ENCODE measurements at places on chromosomes 1 and 21.

GRCh38 chr1:114032271-114033215, 53.3 kb downstream of the OLFML3 start:
- DNase-seq, result no peak

DNA sequence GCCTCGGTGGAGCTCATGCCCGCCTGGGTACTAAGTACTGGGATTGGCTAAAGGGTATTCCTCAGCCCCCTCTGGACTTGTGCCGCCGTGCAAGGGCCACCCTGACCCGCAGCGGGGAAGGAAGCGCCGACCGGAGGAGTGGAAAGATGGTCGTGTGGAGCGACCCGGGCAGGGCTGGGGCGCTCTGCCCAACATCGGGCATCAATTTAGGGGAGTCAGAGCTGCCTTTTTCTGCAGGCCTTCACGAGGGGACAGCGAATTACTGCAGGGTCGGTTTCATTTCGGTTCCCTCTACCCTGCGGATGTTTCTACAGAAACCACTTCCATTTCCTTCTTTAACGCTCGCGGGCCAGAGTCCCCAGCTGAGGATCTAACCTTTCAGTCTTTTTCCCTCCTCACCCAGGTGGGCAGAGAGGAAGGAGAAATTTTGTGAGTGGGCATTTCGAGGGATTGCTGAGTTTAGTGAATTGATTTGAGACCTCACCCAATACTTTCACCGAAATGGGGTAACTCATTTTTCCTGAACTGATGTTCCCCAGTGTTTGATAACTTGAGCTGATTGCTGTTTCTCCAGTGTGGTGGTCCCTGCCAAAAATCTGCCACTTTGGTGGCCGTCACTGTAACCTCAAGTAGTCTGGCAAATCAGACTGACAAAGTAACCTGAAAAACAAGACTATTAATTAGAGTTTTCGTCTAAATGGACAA, 1.1 kb downstream of the TOR1AIP1 start:
- DNase-seq, result peak; percentile 53

DNA sequence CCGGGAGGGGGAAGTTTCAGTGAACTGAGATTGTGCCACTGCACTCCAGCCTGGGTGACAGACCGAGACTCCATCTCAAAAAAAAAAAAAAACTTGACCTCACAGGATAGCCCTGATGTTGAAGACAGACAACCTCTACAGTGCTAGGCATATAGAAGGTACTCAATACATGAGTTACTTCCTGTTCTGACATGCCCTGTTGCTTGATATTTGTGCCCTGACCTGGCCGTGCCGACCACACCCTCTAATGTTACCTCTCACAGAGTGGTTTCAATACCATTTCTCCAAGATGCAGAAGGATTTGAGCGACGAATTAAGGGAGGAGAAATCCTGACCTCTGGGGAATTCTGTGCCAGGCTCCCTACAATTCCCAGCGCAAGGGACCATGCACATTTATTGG, 5.2 kb downstream of the PTAFR start:
- DNase-seq, result no peak

- DNase-seq, result no peak
Measured at GRCh38 chr21:35156293-35157278, 107.5 kb upstream of the RUNX1 start.

- no peak for DNase-seq
Measured at GRCh38 chr1:35143737-35144508, 49.0 kb downstream of the SFPQ start.

- peak; percentile 73 for DNase-seq
Measured at GRCh38 chr21:38352536-38353219, 95.9 kb downstream of the KCNJ15 start.

DNA sequence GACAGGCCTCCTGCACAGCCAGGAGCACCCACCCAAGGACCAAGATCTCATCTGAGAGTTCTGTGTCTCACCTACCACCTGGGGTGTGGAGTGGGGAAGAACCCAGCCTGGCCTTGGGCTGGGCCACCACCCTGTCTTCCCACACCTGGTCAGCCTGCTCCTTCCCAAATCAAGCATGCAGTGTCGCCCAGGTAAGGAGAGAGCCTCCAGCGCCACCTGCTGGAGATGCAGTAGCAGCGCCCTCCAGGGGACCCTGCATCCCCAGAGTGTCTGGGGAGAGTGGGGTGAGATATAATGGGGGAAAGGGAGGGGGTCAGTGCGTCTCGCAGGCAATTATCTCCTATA, 32.3 kb downstream of the KIAA2013 start:
- peak; percentile 79 for DNase-seq

- DNase-seq, result no peak
Measured at GRCh38 chr1:1128454-1129139, 12.7 kb upstream of the C1orf159 start.

- no peak for DNase-seq
Measured at GRCh38 chr1:100565937-100566699, 28.2 kb downstream of the GPR88 start.

- DNase-seq, result no peak
Measured at GRCh38 chr1:162551969-162552683, 9.4 kb upstream of the UAP1 start.

DNA sequence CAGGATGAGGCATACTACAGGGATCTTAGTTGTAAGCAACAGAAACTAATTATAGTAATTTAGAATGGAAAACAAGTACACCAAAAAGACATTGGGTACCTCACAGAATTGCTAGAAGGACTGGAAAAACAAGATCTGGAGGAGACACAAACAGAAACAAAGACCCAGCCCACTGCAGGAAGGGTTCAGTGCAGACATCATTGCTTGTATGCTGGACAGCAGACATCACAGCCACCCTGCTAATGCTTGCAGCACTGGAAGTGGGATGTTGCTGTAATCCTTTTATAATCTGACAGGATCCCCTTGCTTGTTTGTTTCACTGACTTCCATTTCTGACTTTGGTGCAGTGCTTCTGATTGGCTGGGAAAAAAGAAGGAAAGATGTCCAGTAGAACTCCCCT, 111.4 kb upstream of the ZNF678 start:
- DNase-seq, result no peak

GRCh38 chr1:145788580-145788979, 35.3 kb downstream of the RNF115 start:
- DNase-seq, result no peak

GRCh38 chr1:234943836-234944402, 184.7 kb downstream of the TOMM20 start:
- no peak for DNase-seq

DNA sequence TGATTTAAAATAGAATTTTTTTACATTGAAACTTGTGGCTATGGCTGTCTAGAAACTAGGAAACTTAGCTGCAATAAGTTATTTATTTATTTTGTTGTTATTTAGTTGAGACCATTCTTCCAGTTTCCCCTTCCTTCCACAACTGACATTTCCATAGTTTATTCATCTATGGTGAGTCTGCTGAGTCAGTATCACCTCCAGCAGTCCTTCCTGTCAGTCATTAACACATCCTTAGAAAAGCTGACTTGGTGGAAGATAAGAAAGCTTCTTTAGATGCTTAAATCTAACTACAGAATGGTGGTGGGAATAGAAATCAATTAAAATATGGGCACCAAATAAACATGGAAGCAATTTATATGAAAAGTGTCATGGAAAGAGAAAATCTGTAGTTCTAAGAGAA, 714.0 kb downstream of the RWDD3 start:
- DNase-seq, result no peak

DNA sequence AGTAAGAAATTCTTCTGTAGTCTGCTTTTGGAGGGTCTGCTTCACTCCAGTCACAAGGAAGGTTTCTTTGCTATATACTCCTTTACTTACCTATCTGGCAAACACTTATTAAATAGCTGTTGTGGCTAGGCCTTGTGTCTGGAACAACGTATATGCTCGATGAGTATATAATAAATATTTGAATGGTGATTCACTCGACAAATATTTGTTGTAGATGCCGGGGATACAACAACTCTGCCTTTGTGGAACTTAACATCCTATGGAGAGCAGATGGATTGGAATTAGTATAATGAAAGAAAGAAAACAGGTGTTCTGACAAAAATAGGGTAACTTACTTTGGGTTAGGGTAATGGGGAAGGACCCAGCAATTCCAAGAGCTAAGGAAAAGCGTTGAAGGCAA, 31.1 kb downstream of the KPNA6 start:
- no peak for DNase-seq

GRCh38 chr1:146039844-146040194, 18.3 kb upstream of the HJV start:
- DNase-seq, result no peak

- DNase-seq, result no peak
Measured at GRCh38 chr1:53584777-53585107, 125.5 kb downstream of the DMRTB1 start.

GRCh38 chr1:203028784-203029553, 2.7 kb downstream of the PPFIA4 start:
- DNase-seq, result no peak

GRCh38 chr1:83670909-83671565, 327.9 kb downstream of the TTLL7 start:
- DNase-seq, result no peak

DNA sequence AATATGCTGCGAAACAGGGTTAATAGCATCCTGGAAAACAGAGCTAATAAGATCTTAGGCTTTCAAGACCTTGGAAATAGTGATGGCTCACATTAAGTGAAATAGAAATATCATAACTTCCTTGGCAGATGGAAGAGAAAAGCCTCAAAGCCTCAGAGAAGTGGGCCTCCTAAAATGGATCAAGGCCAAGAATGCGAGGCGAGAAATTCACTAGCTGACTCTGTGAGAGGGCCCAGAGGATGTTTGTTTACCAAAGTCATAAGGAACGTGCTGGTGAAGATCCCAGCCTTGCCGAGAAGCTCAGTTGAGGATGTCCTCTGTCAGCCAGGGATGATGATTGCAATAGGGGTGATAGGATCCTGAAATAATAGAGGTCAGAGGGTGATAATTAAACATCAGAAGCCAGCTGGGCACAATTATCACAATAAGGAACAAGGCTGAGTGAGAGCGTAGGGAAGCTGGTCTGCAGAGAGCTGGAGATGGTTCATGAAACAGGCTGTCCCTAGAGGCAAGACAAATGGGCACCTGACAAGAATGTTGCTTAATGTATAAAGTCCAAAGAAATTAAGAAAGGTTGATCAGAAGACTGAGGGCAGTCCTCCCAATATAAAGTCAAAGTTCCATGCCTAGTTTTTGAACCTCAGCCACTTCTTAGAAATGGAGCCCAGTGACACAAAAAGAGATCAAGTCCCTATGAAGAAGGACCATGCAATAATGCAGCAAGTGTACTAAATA, 101.7 kb upstream of the COG2 start:
- DNase-seq, result no peak

DNA sequence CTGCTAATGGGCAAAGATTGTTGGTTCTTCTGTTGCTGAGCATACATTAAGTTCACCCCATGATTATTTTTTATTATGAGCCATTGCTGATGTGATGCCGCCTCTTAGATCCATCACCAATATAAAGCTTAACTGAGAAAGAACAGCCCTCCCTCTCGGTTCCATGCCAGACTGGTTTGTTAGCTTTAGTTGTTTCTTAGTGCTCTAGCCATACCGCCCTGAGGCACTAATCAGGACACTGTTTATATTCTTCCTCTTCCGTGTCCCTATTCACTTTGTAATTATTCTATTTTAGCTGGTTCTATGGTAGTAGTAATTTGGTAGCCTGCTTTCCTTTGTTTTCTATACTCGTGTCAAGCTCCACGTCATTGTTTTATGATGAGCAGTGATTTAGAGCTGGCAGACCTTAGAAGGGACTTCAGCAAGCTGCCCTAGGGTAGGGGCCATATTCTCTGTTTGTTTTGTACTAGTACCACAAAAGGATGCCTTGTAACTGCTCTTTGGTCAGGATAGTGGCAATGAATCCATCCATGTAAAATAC, 27.3 kb upstream of the PDPN start:
- DNase-seq, result no peak

GRCh38 chr1:211640301-211640630, 35.2 kb downstream of the NEK2 start:
- DNase-seq, result no peak

GRCh38 chr1:108703939-108704338, 8.8 kb upstream of the FNDC7 start:
- no peak for DNase-seq

DNA sequence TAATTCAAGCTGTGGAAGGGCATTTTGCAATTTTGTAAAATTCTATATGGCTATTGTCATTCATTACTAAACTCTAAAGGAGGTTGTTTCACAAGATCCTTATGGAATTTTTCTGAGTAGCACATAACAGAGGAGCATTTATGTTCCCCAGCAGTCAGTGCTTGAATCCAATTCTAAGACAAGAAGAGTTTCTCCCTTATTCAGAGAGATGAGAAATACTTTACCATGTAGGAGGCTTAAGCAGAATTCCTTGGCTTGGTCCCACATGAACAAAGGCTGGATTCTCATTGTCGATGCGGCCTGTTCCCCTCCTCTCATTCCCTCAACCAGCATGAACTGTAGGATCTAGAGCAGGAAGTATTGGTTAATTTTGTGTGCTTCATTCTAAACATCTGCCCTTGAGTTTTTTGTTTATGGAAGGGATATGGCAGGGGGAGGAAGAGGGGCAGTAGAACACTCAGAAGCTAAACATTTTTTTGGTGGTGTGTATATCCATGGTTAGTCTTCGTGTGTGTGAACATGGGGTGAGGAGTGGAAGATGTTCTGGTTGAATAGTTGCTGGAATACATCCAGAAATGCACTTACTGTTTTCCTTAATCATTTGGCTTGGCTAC, 74.3 kb downstream of the LAMC1 start:
- DNase-seq, result no peak

DNA sequence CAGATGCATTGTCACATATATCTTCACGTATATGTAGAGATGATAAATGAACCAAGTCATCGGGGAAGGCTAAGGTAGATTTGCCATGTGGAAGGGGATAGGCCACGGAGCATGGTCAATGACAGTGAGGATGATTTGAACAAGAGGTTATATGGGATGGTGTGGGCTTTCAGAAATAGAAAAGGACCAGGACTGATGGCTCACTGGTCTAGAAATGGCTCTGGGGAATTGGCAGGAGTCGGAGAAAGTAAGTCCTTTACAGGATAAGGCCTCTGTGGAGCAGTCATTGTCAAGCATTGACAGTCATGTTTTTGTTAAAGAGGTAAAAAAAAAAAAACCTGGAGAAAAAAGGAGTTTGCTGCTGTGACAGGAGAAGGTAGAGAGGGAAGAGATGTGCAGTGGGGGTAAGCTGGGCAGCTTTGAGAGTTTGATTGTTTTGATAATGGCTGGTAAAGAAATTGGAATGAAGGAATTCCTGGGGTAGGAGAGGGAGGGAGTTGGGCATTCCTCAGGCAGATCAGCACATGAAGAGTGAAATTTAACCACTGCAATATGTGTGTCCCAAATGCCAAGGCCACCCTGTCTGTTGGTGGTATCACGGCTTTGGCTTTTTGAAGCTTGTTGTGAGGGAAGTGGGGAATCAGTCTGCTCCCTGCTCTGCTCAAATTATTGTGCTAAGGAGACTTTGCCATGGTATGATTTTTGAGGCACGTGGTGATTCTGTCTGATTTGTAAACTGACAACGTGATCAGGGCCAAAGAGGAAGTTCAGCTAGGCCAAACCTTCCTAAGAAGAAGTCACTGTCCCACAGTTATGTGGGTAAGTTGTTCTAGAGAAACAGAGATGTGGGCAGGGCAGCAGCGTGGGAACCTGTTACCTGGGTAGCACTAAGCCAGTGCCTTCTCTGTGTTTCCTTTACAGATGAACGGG, 26.0 kb downstream of the MACF1 start:
- DNase-seq, result peak; percentile 46
